Stimulated activated CD8-positive, alpha-beta memory T cell treated with anti-CD3 and anti-CD28 coated beads, Interleukin-4, amount 100 ng/mL, for 1 hour (primary cell): ENCODE measurements at places on chromosomes 13 and 19.
A peak's percentile ranks its signal among the peaks of the same experiment; 100 is the strongest.

GRCh38 chr13:25447396-25447795 lies 75.6 kb downstream of the ATP8A2 start:
- no peak for DNase-seq

DNA sequence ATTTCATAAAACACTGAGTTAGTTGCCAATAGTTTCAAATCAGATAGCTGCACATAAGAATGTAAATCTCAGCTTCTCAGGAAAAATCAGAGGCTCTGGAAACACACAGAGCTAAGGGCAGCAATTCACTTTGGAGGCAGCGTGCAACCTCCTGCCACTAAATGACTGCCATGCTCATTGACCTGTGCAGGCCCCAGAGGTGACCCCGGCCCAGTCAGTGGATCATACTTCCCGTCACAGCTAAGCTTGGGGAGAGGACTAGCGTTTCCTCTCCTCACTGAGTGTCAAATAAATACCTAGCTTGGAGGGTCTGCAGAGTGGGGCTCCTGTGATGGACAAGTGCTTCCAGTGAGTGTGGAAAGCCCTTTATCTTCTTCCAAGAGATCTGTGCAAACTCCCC lies 67.2 kb downstream of the UQCRFS1 start:
- DNase-seq, result no peak

DNA sequence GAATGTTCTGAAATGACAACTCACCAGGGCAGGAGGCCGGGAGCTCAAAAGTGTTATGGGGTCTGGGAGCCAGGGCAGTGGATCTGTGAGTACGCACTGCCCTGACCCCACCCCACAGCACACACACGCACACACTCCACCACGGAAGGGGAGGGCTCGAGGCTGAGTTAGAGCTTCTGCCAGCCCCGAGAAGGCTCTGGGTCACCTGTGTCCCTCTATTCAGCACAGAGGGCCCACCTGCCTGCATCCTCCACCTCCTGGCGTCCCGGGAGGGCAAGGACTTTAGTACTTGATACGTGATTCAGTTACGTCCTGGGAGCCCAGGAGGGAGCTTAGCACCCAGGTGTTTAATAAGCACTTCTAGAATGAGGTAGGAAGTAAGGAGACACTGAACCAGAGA lies 190.0 kb upstream of the GPR12 start:
- DNase-seq, result no peak

DNA sequence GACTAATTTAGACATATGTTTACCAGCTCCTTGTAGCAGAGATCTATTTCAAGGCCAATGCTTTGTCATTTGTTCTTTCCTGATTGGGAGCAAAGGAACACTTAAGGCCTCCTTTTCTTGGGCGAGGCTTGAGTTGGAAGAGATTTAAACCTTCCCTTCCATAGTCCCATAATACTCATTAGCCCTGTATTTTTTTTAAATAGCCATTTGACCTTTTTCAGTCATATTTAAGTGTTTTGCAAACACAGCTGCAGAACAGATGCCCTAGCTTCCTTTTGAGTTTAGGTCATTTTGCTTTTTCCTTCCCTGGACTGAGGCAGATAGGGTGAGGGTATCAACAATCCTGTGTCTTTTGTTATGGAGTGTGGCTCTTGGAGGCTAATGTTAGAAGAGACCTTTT lies 198.3 kb downstream of the NBEA start:
- DNase-seq, result no peak

- no peak for DNase-seq
These were observed 10.5 kb upstream of the KLK4 start for GRCh38 chr19:50921426-50922316.

- no peak for DNase-seq
These were observed 99.8 kb downstream of the LACC1 start for GRCh38 chr13:43979492-43979891.

DNA sequence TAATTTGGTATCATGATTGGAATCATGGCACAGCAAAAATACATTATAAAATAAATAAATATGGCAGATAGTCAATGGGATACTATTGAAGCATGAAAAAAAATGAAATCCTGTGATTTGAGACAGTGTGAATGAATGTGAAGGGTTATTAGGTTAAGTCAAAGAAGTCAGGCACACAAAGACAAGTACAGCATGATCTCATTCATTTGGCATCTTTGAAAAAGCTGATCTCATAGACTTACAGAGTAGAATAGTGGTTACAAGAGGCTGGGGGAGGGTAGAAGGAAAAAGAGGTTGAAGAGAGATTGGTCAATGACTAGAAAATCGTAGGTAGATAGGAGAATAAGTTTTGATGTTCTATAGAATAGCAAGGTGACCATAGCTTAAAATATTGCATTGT lies 295.1 kb upstream of the SLITRK5 start:
- no peak for DNase-seq

DNA sequence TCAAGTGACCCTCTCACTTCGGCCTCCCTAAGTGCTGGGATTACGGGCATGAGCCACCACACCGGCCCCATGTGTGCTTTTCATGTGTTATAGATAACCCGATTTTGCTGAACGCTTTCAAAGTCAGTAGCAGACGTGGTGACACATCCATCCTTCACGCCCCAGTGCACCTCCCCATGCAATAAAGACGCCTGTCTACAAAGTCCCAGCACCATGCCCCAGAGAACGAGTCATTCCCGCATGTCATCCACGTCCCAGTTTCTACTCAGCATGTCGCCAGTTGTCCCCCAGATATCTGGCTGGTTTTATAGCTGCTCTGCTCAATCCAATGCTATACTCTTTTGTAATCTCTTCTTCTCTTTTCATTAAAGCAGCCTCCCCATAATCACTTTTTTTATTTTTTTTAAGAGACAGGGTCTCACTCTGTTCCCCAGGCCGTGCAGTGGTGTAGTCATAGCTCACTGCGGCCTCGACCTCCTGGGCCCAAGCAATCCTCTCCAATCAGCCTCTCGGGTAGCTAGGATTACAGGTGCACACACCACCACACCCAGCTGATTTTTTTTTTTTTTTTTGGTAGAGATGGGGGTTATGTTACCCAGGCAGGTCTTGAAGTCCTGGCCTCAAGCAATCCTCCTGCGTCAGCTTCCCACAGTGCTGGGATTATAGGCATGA lies 42.5 kb downstream of the DNM2 start:
- no peak for DNase-seq

DNA sequence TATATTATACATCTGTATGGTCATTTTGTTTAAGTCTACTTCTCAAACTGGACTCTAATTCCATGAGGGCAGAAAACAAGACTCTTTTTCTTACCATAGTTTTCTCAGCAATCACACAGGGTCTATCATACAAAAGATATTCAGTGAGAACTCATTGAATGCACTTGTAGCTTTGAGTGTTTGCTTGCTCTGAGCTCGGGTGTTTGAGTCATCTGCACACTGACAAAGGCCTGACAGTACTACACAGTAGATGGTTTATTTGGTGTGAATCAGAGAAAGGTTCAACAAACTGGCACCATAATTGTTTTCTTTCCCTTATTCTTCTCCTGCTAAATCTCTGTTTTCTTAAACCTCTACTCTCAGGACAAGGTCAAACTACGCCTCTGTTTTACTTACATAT lies 586.4 kb downstream of the LMO7 start:
- no peak for DNase-seq

DNA sequence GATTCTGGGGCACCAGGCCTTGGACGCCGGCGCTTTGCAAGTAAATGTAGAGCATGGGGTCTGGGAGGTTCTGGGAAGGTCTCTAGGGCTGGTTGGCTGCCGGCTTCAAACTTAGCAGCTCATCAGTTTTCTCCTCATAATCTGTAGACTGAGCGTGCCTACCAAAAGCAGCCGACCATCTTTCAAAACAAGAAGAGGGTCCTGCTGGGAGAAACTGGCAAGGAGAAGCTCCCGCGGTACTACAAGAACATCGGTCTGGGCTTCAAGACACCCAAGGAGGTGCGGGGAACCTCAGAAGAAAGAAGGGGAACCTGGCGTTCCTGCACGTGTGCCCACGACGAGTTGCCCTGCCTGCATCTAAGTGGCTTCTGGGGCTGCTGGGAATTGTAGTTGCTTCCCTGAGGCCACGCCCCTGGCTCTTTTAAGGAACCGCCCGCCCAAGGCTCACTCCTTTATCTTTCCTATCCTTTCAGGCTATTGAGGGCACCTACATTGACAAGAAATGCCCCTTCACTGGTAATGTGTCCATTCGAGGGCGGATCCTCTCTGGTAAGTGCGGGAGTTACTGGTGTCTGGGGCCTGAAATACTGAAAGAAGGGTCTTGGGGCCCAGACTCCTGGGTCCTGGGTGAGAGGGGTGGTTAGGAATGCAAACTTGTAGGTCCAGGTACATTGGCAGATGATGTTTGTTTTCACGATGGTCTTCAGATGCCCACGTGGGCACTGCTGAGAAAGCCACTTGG lies 984 bp downstream of the RPS11 start:
- DNase-seq, result peak; percentile 47
